ENCODE measurements at places on chromosomes 13 and 19.

- no peak for DNase-seq
Measured at GRCh38 chr19:12954612-12954962, 2.4 kb downstream of the GADD45GIP1 start.

- no peak for DNase-seq
Measured at GRCh38 chr13:36530050-36530789, 97.9 kb downstream of the CCNA1 start.

- DNase-seq: no peak
Measured at GRCh38 chr19:2942928-2943640, 1.7 kb downstream of the ZNF77 start.

DNA sequence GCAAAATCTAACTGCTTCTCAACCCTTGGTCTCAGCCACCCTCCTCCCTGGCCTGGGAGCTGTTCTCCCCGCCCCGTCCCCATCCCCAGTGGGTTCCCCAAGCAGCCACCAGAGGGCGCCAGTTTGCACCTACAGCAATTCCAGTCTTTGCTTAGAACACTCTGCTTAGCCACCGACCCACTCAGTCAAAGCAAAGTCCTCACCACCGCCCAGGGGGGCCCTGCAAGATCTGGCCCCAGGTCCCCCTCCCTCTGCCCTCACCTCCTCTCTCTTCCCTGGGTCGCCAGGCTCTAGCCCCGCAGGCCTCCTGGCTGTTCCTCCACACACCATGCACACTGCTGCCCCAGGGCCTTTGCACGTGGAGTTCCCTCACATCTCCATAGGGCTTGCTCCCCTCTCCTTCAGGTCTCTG lies 12.4 kb downstream of the TMEM143 start:
- DNase-seq: peak; percentile 70
